ENCODE measurements at places on chromosomes 6 and 20. TPM values are rescaled to one million over a fixed set of nuclear protein-coding genes. Genes with fewer than 3 reads are reported as not detected.

PNPLA1 gene
- total RNA-seq: not detected

RBBP8NL gene
- total RNA-seq: not detected

MTO1 gene
- total RNA-seq: 42.1 TPM

EYS gene
- not detected for total RNA-seq

ECT2L gene
- not detected for total RNA-seq

HACE1 gene
- 14.5 TPM for total RNA-seq

Measured in activated CD8-positive, alpha-beta T cell treated with anti-CD3 and anti-CD28 coated beads for 36 hours (primary cell).